ENCODE measurements at places on chromosomes 2 and 18.

DNA sequence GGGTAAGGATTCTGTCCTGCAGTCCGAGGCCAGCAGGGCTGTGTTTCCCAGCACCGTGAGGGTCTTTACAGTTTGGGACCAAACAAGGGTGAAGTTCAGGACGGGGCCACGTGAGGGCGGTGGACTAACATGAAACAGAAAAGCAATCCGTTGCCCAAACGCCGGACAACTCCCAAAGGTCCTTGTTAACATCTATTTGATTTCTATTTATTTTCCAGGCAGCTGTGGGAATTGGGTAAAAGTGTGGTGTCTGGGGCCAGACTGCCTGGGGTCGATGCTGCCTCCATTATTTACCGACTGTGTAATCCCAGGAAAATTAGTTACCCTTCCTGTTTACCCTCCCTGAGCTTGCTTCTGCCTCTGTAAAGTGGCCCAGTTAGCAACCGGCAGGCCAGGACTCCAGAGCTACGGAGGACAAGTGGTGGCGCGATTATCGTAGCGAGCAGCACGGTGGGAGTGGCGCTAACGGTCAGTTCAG, 66.3 kb upstream of the TCF7L1 start:
- DNase-seq, result peak; percentile 46

DNA sequence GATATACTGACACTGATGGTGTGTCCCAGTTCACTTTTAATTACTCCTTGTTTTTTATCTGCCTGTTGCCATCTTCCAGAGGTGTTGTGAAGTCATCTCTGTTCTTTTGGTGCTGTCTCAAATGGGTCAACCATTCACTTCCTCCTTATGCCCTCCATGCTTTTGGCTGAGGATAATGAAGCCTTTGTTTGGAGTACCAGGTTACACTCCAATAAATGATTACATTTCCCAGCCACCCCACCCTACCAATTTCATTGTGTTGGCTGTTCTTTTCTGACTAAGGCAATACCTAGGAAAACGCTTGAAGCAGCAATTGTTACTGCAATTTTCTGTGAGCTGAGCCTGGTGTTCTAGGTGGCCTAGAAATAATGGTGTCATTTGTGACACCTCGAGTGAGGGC, 29.8 kb upstream of the ACTG2 start:
- DNase-seq, result no peak

GRCh38 chr2:28674062-28674712, 77.4 kb upstream of the PPP1CB start:
- DNase-seq, result no peak

- no peak for DNase-seq
These were observed 3.1 kb downstream of the FIGN start for GRCh38 chr2:163732727-163733126.

DNA sequence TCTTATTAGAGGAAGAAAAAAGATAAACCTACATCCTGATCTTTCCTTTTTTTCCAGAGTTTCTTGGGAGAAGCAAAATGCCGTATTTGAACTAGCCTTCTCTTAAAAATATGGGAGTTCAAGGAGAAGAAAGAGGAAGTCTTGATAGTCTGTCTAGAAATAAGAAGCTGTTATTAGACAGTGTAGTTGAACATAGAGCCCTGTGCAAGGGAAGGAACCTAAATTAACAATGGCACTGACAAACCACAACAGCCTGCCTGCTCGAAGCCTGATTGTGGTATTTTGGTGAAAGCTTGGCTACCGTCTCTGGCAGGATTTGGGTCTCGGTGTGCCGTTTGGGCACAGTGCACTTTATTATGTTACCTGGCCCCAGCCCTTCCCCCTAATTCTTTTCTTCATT, 17.1 kb downstream of the SMARCAL1 start:
- DNase-seq, result no peak

DNA sequence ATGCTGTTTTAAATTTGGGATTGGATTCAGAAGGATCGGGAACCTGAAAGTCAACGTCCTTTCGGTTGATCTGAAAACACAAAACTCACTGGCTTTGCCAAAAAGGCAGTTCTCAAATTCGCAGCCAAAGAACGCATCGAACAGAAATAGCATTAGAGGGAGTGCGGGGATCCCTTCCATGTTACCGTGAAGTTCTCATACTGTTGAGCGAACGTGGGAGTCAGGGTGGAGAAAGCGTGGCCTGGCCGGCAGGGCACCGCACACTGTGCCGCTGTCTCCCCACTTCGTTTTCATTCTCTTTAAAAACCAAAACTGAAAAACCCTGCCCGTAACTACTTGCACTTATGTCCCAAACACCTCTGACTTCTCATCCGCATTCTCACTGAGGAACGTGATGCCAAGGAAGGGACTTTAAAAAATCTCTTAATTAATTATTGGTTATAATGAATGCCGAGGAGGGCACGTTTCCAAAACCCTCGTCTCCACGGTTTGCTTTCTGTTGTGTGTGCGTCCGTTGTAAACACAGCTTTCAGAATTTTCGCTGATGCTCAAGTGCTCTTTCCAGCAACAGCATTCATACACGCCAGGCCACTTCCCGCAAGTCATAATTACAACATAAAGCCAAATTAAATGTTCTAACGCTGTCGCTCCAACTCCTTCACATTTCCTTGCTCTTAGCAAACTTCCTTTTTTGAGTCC, 60.9 kb upstream of the TWIST2 start:
- DNase-seq, result no peak

- DNase-seq, result peak; percentile 74
These were observed 10.3 kb upstream of the CXXC1 start for GRCh38 chr18:50297621-50298442.

- no peak for DNase-seq
These were observed 42.8 kb upstream of the PCBP1 start for GRCh38 chr2:70044290-70045040.

DNA sequence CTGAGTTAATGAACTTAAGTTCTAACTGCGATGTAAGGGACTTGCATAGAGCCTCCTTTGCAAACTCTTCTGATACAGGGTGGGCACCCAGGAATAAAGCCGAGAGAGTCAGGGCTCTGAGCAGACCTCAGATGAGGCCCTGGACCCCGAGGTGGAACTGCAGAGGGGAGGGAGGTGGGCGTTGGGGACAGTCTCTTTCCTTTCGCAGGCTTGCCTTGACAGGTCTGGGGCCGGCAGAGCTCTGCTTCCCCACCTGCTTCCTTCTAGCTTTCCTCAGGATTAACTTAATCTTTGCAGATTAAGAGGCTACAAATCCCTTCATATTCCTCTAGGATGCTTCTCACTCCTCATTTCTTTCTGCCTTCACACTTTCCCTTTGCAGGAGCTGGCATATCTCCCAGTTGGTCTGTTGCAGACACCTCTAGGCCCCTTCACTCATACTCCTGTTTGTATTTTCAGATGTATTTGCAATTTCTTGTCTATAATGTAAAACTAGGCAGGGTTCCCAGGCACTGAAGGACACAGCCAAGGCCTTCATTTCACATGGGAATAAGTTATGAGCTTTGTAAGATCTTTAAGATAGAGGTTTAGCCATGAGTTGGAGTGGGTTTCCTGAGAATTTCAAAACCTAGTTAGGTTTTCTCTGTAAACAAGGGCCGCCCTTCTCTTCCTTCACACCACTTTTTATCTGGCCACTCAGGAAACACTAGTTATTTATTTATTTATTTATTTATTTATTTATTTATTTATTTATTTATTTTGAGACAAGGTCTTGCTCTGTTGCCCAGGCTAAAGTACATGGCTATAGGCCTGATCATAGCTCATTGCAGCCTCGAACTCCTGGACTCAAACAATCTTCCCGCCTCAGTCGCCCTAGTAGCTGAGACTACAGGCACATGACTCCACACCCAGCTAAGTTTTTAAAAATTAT, 70.9 kb downstream of the MTCL1 start:
- DNase-seq, result no peak

DNA sequence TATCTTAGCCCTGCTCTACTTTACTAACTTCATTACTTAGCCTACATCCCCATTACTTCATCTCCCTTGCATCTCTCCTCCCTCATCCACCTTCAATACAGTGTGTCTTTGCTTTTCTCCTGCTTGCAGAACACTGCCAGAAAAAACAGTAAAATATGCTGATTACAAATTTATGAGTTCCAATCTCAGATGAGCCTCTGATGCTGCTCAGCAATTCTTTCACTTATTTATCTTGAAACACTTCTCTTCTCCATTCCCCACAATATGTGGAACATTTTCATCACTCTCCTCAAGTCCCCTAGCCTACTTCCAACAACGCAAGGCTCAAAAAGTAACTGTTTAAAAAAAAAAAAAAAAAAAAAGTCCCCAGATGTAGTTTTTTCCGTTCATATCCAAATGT, 7.1 kb downstream of the VPS54 start:
- DNase-seq, result no peak

- peak; percentile 47 for DNase-seq
These were observed 15.6 kb downstream of the ODC1 start for GRCh38 chr2:10432311-10433181.

GRCh38 chr2:181366675-181367175, 90.5 kb upstream of the ITGA4 start:
- no peak for DNase-seq

DNA sequence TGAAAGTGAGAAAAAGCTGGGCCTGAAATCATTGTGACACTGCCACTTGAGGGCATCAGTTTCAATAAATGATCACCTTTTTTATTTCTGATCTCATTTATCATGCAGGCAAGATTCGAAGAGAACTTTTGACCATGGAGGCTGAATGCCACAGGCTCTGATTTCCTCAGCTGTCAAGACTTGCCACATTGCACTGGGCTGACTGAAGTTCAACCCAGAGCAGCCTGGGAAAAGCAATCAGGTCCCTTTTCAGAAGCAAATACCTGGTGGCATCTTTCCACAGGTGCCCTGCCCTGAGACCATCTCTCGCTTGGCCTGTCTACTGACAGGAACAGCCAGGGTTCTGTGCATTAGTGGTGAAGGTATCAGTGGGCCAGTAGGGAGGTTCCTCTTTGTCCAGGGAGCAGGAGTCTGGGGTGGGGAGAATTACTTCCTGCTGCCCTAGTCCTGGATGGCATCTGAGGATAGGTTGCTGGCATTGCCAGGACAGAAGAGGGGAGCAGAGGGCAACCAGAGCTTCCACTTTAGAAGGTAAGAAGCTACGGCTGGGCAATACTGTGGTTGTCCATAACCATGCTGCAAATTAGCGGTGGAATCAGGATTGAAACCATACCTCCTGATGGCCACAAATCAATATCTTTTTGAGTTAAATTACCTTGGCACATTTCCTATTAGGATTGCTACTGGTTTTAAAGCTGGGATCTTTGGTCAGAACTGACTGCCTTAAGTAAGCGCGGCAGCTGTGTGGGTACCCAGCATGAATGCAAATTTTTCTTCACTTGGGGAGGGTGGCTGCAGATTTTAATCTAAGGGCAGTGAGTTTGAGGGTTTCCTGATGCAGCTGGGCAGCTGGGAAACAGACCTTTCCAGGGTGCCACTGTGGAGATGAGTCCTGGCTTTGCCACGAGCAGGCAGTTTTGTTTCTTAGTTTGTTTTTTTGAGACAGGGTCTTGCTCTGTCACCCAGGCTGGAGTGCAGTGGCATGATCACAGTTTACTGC, 394.5 kb downstream of the ALK start:
- no peak for DNase-seq

GRCh38 chr2:84212611-84213314, 246.3 kb downstream of the SUCLG1 start:
- no peak for DNase-seq

DNA sequence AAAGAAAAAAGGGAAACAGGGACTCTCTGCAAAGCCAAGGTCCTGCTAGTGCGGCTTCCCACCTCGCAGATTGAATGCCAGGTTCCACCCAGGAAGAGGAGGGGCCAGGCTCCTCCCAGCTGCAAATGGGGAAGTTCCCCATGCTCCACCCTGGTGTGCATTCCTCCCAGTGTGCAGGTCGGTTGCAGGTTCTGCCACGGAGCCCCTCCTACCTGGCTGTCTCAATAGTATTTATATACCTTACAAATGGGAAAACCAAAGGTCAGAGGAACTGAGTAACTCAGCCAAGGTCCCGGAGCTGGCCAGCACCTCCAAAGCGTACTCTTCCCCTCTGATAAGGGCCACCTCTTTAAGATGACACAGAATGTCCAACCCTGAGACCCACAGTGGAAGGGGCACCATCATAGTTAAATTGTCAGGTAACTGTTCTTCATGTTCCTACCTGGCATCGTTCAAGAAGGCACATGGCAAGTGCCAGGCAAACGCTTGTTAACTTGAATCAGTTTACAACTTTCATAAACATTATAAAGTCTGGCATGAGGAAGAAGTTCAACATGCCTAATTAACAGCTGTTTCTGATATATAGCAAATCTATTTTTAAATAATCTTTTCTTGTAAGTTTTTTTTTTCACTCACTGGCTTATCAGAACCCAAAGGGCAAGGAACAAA, 35.5 kb downstream of the POU3F3 start:
- DNase-seq, result no peak

DNA sequence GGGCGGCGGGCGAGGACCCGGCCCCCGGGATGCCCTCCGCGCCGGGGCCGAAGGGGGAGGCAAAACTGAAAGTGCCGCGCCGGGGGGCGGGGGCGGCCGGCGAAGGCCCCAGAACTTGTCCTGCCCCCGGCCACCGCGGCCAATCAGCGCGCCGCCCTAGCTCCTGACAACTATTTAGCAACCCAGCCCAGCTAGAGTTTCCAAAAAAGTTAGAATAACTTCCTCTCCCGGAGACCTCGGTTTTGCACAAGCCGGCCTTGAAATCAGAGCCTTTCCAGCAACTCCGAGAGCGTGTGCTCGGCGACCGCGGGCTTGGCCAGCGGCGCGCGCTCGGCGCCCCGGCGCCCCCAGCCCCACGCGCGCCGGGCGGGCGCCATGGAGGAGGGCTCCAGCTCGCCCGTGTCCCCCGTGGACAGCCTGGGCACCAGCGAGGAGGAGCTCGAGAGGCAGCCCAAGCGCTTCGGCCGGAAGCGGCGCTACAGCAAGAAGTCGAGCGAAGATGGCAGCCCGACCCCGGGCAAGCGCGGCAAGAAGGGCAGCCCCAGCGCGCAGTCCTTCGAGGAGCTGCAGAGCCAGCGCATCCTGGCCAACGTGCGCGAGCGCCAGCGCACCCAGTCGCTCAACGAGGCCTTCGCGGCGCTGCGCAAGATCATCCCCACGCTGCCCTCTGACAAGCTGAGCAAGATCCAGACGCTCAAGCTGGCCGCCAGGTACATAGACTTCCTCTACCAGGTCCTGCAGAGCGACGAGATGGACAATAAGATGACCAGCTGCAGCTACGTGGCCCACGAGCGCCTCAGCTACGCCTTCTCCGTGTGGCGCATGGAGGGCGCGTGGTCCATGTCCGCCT, at the start of gene TWIST2:
TWIST2 (plus strand) TSS at position 245 of the 850 bp plus-strand sequence; CDS start at position 376, 131 bp downstream.
- DNase-seq, result no peak

- DNase-seq, result no peak
These were observed 440.3 kb upstream of the HNMT start for GRCh38 chr2:137523931-137524330.

All from activated naive CD8-positive, alpha-beta T cell treated with anti-CD3 and anti-CD28 coated beads for 36 hours (primary cell).